ENCODE measurements at places on chromosomes 12 and 14.

DNA sequence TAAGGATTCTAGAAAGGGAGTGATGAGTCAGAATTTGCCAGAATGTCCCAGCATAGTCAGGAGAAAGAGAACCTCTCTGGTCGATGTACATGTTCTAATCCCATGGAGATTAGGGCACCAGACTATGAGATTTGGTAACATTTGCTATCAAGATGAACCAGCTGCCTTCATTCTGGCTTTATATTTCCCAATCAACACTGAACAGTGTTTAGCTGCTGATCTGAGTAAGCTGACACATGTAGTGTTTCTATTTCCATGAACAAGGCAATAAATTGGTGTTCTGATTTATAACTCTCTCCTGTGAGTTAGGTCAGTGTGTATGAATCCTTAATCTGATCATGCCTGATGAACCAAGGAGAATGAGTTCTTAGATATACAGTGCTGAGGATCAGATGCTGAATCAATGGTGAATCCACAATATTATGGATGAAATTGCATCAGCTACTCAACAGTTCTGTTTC lies 158.0 kb upstream of the AMIGO2 start:
- no peak for DNase-seq

- peak; percentile 95 for DNase-seq
Observed at GRCh38 chr12:75766263-75767160, 255.1 kb upstream of the KRR1 start.

- peak; percentile 15 for DNase-seq
Observed at GRCh38 chr12:26044007-26044394, 80.8 kb downstream of the BHLHE41 start.

DNA sequence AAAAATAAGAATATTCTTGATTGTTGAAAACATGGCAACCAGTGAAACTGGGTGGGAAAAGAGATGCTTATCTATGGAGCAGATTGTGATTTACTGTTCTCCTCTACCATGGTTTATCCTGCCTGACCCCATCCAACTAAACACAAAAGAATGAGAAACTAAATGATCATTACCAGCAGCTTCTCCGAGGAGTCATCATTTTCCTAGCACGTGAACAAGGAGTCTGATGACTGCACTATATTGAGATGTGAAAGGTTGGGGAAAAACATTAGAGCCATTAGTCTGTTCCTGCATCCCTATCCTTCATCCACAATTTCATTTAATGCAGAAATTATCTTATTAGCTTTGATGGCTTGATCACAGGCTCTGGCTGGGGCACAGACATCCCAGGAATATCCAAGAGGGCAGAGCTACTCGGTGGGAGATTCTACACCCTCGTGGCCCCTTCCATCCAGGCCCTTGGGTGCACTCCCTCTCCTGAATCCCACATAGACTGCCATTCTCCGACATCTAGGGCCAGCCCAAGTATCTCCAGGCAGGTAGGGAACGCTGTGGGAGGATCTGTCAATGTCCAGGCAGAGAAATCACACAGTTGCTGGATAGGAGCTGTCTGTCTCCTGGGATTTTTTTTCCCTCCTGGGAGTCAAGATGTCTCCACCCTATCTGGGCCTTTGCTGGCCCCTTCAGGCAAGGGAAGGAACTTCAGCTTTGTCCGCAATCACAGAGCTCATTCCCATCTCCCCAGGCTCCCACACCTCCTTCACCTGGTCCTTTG lies 43.3 kb upstream of the DHRS4 start:
- DNase-seq, result peak; percentile 41

DNA sequence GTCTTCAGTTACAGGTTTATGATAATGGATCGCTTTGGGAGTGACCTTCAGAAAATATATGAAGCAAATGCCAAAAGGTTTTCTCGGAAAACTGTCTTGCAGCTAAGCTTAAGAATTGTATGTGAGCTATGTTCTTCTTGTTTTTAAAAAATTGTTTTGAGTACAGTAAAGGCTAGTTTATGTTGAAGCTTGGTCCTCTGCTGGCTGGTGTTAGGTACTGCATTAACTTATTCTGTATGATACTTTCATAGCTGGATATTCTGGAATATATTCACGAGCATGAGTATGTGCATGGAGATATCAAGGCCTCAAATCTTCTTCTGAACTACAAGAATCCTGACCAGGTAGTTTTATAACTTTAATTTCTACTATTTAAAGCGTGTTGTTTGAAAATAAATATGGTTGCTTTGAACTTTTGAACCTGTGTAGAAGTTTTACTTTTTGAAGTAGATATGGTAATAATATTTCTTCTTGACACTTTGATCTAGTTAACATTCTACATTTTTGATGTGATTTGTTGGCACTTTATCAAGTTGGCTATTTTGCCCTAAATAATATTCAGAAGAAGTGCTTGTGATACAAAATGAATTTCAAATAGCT lies 55.7 kb downstream of the VRK1 start:
- peak; percentile 37 for DNase-seq

GRCh38 chr12:88860851-88861250 lies 280.6 kb upstream of the KITLG start:
- DNase-seq, result no peak

DNA sequence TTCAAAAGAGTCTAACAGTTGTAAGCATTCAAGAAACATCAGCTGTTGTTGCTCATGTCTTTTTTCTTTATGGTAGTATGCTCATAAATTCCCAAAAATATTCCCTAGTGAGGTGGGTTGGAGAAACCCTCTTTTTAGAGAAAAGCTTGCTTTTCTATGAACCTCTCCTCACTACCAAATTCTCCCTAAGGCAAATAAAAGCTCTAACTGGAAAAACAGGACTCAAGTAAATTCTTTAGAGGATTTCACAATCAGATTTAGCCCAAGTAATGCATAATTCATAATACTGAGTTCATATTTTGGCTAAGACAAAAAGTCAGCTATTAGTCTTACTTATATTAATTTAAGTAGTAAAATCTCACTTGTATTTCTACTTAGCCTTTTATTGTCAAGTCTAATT lies 59.1 kb downstream of the DIO2 start:
- DNase-seq, result no peak

DNA sequence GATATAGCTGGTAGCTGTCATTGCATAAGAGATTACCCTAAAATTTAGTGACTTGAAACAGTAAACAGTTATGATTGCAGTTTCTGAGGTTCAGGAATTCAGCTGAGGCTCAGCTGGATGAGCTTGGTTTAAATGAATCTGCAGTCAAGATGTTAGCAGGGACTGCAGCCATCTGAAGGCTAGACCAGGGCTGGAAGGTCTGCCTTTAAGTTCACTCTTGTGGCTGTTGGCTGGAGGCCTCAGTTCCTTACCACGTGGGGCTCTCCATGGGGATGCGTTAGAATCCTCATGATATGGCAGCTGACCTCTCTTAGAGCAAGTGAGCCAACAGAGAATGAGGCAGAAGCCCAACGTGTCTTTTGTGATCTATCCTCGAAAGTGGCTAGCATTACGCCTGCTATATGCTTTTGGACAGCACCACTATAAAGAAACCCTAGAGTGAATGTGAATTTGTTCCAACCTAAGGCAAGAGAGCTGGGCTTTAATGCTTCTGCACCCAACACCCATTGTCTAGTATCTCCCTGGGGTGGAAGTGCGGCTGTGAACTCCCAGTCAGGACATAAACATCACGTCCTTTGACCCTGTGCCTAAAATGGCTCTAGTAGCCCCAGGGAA lies 26.0 kb downstream of the HSPB8 start:
- no peak for DNase-seq

- peak; percentile 70 for DNase-seq
Observed at GRCh38 chr14:61927060-61927459, 164.8 kb downstream of the SNAPC1 start.

GRCh38 chr14:91315844-91316267 lies 71.4 kb upstream of the GPR68 start:
- DNase-seq, result no peak

DNA sequence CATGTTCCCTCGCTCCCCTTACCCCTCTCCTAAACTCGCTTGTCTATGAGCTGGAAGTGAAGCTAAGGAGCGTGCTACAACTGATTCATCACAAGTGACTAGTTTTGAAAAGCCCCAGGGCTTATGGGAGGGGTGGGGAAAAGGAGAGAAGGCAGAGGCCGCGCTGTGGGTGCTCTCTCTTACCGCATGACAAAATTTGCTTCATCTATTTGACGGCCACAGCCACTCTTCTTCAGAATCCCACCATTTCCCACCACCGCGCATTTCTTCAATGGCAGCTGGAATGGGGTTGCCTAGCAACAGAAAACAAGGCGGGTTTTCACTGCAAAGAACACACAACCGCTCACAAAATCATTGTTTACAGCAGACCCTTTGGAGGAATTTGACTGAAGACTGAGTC lies 79.4 kb downstream of the ST8SIA1 start:
- DNase-seq, result peak; percentile 80

GRCh38 chr14:36300337-36300736 lies 20.1 kb downstream of the MBIP start:
- DNase-seq, result no peak

DNA sequence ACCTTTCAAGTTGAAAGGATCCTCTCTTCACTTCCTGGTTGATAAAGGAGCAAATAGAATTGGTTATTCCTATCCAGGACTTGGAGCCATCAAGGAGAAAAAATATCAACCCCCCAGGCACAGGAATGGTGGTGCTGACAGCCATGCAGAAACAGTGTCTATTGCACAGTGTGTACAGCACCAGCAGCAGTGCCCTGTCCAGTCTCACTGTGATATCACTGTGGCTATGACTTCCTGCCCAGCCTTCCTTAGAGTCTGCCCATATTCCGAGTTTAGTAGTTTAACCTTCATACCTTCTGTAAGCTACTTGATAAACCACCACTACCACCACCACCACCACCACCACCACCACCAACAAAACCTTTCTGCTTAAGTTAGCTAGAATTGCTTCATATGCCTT lies 45.1 kb upstream of the FERMT2 start:
- DNase-seq, result no peak

- no peak for DNase-seq
Observed at GRCh38 chr12:103668520-103668919, 81.4 kb downstream of the STAB2 start.

DNA sequence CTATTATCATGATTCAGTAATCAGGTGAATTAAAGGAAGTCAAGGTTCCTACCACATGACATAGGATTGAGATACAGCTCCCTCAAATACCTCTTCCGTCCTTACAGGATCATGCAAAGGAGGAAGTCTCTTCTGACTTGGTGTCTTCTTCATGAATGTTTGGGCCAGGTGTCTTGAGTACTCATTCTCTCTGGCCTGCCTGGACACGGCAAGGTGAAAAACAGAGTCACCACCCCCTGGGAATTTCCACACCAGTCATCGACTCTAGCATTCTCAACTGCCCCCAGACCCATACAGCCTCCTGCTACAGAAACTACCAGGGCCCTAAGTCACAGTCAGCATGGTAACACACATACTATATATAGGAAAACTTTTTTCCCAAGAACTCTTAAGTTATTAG lies 44.9 kb upstream of the LTBP2 start:
- no peak for DNase-seq

- no peak for DNase-seq
Observed at GRCh38 chr12:15982071-15982470, 70.9 kb downstream of the DERA start.

DNA sequence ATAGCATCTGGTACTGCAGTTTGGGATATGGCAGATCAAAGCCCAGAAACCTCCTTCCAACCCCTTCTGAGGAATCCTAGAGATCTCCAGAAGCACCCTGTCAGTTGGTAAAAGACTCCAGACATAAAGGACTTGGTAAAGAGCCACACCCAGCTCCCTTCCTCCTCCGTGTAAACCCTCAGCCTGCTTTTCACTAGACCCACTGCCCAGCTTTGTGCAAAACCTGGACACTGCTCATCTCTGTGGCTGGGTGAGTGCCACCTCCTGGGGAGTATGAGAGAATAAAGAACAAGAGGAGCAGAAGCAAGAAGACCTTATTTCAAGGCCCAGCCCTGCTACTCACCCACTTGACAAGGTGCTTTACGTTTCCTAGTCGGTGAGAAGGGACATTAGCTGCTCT lies 33.0 kb downstream of the ANO2 start:
- no peak for DNase-seq

- peak; percentile 15 for DNase-seq
Observed at GRCh38 chr14:100532906-100533655, 54.1 kb downstream of the BEGAIN start.

GRCh38 chr14:63180011-63180410 lies 24.2 kb upstream of the RHOJ start:
- DNase-seq, result no peak

- no peak for DNase-seq
Observed at GRCh38 chr14:36829547-36829946, 167.9 kb downstream of the PAX9 start.

Measured in RPMI7951 (cell line).